Naive thymus-derived CD4-positive, alpha-beta T cell (primary cell): ENCODE measurements at places on chromosomes 7 and 10.

DNA sequence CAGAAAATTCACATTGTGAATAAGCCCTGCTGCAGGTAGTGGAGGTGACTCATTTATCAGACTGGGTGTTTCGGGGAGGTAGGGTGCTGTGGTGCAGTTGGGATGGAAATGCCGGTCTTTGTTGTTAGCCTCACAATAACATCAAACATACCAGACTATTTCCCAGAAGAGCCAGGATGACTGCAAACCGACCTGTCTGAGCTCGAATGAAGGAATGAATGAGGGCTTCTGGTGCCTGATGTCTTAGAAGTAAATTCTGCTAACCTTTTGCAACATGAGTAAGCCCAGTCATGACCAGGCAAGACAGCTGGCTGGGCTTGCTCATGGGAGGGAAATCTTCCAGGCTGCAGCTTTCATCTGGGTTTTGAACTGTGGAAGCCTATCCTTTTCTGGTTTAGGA, 2.4 kb upstream of the VDAC2 start:
- no peak for DNase-seq

- no peak for DNase-seq
Measured at GRCh38 chr7:128879939-128880746, 17.5 kb downstream of the ATP6V1F start.

DNA sequence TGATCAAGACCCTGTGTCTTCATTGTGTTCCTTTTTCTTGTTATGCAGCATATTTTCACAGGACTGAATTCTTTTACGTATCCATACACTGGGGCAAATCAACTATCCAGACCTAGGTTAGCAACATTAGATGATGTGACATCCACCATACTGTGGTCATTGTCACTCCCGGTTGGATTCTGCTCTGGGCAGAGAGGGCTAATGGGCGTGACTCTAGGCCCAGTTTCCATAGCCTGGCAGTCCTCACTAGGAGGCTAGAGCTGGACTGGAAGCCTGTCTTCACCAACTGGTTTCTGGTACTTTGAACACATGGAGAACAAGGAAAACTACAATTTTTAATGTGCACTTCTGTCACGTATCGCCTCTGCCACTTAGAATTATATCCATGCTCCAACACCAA, 25.2 kb downstream of the AKR1E2 start:
- no peak for DNase-seq

DNA sequence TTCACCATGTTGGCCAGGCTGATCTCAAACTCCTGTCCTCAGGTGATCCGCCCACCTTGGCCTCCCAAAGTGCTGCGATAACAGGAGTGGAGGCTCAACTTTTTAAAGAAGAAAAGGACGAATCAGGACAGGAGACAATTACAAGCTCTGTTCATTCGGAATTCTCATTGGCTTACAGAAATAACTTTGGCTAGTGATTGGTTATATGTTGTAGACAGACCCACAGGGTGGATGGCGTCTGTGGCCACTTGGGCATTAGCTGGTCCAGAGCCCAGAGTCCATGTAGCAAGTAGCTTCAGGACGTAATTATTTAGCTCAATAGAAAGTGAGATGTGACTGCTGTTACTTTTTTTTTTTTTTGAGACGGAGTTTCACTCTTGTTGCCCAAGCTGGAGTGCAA, 160.5 kb upstream of the TNRC18 start:
- no peak for DNase-seq

DNA sequence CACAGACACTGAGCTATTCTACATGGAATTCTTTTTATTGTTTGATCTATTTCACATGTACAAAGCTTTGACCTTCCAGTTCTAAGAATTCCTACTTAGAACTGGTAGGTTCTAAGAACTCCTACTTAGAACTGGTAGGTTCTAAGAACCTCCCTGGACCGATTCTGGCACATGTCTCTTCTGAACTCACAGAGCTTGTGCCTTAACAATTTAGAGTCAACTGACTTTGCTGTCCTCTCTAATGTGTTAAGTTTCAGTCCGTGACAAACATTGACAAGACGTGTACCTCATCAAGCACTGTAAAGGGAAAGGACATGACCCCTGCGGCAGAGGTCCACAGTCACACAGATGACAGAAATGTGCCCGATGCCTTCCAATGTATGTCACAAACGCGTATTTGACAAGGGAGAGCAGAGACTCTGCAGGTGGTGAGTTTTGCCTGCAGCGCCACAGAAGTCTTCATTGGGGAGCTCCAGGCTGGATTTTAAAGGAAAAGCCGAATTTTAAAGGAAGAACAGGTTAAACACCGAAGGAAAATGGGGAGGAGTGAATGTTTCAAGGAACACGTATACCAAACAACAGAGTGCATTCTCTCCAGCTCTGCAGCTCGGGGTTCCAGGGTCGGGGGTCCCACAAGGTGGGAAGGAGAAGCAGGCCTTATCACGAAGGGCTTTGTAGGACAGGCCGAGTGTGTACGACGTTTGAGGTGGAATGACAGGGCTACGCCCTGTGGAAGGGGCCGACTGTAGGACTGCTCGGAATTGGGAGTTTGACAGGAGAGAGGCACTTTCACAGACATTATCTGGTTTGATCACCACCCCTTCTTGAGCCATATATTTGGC, 161.1 kb upstream of the KLF14 start:
- no peak for DNase-seq

DNA sequence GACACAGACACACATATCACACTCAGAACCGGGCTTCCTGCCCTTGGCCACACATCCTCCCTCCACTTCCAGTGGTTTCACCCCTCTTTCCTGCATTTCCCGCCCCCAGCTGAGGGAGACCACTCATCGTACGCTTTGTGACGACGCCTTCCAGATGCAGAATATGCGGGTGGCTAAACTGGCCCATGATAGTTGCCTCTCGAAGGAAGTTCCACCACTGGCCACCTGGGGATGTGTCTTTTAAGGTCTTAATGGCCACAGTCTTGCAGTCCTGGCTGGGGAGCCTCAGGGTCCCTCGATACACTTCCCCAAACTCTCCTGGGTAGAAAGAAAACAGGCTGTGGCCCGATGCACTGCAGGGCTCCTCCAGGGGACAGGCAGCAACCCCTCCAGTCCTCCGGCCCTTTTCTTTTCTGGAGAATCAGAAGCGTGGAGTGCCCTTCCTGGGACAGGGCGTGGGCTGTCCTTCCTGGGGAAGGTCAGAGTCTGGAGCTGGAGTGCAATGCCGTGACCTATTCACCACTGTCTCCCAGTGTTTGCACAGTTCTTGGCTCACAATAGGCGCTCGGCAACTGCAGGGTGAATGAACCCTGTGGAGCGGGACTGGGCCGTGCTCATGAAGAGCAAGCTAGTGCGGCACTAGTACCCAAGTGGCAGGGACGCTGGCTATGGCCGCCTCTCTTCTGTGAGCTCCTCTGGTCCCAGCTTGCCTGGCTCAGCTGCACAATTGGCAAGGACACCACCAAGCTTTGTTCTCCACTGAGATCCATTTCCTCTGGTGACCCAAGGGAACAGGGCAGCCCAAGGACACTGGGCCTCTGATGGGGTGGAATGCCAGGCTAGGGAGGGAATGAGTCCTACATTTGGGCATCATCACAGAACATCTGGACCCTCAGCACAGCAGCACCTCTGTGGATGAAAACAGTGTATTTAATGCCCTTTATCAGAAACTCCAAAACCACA, 13.2 kb downstream of the EPHA1 start:
- no peak for DNase-seq

DNA sequence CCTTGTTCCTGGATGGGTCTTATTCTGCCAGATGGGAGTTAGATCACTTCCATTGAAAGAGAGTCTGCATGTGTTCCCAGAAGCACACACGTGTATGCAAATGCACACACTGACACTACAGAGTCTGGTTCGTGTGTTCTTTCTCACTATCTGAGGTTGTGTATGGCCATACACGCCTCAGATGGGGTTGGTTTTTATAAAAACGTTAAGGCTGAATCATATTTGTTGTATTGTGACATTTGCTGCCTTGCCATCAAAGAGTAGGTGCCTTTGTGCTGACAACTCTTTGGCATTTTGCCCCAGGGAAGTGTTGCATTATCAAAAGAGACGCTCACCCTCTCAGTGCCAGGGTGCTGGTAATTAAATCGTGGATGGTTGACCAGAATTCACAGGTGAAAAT, 37.7 kb upstream of the HDAC9 start:
- DNase-seq = no peak

DNA sequence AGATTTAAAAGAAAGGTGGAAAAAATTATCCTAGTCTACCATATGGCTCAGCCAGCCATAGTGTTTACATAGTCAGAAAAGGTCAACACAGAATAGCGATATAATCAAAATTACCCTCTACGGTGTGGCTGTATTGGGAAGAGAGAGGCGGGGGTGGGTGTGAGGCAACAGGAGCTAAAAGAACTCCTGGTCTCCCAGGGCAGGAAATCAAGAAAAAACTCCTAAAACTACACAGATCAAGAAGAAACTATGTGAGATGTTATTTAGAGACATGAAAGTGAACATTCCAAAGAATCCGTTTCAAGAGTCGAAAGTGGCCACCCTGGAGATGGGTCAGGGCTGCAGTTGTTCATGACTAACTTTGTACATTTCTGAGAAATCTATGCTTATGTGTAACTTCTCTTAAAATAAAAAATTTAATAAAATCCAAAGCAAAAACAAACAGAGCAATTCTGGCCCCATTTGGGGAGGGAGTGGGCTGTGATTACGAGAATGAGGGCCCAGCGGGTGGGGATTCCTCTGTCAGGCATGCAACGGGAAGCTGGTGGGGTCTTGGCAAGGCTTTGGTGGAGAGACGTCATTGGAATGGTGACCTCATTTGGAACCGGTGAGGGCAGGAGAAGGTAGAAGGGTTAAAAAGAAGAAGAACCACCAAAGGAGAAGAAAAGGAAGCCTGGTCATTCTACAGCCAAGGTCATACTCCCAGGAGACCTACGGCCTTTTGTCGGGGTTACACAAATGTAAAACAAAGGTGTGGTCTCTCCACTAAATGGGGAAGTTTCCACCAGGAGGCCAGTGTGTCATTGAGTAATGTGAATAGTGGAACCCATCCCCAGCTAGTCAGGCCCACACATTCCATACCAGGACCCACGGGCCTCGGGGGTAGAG, 71.2 kb upstream of the DUSP5 start:
- DNase-seq = no peak

DNA sequence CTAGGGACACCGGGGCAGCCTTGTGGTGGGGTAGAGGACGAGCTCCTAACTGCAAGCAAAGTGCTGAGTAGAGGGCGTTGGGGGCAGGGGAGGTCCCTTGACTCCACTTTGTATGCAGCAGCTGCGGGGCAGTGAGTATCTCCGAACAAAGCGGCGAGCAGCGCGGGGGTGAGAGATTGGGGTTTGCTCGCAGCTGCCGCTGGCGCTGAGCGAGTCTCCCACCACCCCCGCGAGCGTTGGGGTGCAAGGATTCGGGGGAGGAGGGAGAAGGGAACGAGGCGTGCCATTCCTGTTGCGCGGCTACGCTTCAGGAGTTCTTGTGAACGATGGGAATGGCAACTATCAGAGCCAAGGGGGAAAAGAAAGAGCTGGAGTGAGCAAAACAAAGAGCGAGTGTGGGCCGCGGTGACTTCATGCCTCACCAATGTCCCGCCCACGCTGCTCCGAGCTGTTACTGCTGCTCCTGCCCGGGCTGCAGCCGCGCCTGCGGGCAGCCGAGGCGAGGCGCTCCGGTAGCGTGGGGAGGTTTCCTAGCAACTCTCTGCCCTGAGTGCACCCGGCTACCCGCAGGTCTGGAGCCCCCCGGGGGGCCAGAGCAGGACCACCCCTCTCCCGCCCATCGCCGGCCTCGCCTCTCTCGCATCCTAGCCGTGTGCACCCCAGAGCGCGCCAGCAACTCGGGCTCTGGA, at the start of gene ITGB8:
TSS of gene ITGB8 (plus strand) at position 662 of the 689 bp plus-strand sequence. CDS start 907 bp downstream, outside the sequence.
- no peak for DNase-seq

DNA sequence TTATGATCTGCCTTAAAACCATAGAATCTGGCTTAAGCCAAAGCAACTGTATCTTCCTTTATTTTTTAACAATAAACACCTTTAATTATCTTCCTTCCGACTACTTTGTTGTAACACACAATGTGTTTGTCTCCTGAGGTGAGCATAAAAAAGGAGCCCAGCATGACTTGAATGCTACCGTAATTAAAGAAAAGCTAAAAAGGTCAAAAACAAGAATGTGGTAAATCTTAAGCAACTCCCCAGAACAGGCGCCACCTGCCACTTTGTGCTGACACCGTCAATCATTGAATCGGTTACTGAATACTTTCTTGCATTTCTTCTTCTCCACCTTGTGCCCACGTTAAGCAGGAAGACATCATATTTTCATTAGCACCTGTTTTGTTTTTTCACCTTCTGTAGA, 569.9 kb upstream of the C7orf33 start:
- no peak for DNase-seq

GRCh38 chr10:66555061-66555460, 370.8 kb upstream of the LRRTM3 start:
- DNase-seq = no peak

GRCh38 chr10:6353526-6353925, 150.8 kb downstream of the PFKFB3 start:
- DNase-seq = no peak

DNA sequence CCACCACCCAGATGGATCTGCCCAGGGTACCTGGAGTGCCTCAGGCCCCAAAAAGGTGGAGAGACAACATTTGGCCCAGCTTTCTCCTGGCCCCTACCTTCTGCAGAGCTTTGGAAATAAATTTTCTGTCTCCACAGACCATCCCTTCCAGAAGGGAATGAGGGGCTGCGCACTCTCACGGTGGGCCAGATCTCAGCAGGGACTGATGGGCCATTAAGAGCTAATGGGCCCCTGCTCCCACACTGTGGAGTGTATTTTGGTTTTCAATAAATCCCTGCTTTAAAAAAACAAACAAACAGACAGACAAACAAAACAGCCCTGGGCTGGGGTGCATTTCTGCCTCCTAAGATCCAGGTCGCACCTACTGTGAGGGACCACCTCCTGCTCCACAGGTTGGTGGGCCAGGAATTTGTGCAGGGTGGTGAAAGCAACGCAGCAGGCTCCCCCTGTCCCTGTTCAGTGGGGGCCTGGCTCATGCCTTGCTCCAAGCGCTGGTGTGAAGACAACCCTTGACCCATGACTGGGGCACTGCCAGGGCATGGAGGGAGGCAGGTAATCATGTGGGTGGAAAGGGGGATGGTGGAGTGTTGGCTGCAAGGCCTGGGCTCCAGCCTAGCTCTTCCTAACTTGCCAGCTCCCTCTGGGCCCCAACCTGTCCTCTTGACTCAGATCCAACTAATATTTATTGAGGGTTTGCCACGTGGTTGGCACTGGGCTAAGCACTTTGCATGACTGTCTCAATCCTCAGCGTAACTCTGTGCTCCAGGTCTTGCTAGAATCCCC, 88.5 kb downstream of the COL13A1 start:
- no peak for DNase-seq

DNA sequence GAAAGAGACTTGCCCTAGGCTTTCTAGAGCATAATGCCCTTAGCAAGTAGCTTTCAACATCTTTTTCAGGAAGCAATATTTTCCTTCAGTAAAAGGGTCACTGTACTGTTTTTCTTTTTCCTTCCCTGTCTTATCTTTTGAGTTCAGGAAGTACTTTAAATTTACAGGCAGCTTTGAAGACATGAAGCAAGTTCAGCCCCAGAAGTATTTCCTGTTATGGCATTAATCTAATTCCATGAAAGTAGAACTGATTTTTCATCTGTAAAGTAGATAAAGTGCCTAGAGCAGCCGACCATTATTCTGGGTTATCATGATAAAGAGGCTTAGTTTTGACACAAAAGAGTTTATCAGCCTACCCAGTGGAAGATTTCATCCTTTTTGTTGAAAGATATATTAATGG, 288.2 kb downstream of the ADK start:
- peak; percentile 4 for DNase-seq
